Chondrocyte (in vitro differentiated cells): ENCODE measurements at places on chromosomes 3 and 15.

DNA sequence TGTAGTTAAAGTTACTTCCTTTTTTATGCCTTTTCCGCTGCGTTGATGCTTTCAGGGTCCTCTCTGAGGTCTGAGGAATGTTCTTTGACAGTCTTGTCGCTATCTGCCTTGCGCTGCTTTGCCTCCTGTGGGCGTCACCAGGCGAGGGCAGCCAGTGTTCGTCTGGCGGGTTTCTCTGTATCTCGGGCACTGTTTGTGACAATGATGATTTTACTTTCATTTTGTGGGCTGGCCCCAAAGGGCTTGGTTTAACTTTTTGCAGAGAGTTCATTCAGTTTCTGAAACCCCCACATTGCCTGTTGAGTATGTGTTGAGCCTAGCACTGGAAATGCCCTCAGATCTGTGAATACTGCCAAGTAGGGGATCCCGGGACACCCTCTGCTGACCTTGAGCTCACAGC, 24.6 kb upstream of the SACM1L start:
- DNase-seq: no peak

- no peak for DNase-seq
Observed at GRCh38 chr3:169365993-169366915, 297.3 kb downstream of the MECOM start.

- no peak for DNase-seq
Observed at GRCh38 chr3:192902549-192902948, 15.1 kb downstream of the MB21D2 start.

DNA sequence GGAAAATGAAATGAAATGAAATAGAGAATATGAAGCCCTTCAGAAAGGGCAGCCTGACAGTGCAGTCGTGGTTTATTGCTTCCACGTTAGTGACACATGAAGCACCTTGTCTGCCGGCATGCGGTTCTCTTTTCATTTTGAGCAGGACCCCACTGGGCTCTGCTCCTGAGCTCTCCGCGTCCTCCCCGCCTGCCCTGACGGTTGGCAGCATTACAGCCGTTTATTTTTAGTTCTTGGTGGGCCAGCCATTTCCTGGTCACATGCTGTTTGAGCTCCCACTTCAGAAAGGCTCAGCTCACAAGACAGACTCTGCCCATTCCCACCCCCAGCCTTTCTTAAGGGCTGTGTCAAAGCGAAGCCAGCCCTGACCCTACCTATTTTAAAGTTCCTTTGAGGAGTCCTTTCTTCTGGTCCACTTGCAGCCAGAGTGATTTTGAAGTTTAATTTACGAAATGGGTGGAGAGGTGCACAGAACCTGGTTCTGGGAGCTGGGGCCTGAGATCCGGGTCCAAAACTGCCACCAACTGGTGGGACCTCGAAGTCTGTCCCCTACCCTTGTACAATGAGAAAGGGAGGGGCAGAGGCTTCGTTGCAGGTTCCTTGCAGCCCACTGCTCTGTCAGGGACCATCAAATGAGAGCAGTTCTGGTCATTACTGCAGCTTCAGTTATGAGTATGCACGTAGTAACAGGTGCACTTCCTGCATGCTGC, 60.1 kb downstream of the MGLL start:
- no peak for DNase-seq

DNA sequence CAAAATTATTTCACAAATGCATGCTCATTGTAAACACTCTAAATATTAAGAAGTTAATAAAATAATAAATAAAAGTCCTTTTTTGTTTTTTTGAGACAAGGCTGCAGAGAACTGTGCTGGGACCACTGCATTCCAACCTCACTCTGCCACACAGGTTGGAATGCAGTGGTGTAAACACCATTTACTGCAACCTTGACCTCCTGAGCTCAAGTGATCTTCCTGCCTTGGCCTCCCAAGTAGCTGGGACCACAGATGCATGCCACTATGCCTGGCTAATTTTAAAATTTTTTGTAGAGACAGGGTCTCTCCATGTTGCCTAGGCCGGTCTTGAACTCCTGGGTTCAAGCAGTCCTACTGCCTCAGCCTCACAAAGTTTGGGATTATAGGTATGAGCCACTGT, 578.4 kb downstream of the ZIC1 start:
- no peak for DNase-seq

- DNase-seq: no peak
Observed at GRCh38 chr15:38377636-38378035, 76.3 kb upstream of the FAM98B start.

DNA sequence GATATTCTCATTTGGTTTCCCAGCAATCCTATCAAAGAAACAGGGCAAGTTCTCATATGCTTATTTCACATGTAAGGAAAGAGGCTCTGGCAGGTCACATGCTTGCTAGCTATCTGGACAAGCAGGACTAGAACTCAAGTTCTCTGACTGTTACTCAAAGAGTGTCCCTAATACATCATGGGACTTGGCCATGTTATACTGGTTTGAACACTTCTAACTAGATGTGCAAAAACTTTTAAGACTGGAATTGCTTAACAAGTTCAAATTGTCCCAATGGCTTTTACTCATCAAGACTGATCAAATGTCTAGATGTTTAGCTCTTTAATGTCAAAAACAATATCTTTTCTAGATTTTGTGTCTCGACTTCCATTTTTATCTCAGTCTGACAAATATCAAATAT, 6.8 kb downstream of the GATM start:
- no peak for DNase-seq

GRCh38 chr3:133563186-133563591, 10.3 kb upstream of the CDV3 start:
- no peak for DNase-seq

DNA sequence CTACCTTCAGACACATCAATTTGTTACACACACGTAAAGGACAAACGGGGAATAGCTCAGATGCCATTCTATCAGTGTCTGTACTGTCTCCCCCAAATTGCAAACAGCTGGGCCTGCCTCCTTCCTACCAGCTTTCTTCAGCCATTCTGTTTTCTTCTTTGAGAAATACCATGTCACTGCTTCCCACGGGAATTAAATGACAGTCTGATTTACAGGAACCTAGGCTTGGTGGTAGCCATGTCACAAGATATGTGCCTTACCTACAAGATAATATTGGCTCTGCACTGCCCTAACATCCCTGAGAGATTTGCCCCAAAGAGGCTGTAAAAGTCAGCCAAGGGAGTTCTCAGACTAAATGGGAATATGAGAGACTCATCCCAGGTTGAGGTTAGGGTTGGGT, 308.3 kb downstream of the LRTM1 start:
- no peak for DNase-seq

GRCh38 chr3:122198966-122199365, 15.5 kb downstream of the CASR start:
- DNase-seq: no peak

DNA sequence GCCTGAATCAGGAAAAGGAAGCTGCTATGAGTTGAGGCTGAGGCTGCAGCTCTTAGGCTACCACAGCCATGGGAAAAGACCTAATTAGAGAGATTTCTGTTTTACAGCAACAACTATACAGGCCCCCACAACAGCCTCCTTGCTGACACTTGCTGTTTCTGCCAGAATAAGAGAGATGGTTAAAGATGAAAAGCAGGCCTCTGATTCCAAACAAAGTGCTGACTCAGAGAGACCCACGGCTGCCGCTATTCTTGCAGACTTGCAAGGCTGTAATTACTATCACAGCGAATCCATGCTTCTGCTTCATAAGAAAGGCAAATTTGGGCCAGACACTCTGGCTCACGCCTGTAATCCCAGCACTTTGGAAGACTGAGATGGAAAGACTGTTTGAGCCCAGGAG, 41.8 kb downstream of the MCF2L2 start:
- DNase-seq: no peak

DNA sequence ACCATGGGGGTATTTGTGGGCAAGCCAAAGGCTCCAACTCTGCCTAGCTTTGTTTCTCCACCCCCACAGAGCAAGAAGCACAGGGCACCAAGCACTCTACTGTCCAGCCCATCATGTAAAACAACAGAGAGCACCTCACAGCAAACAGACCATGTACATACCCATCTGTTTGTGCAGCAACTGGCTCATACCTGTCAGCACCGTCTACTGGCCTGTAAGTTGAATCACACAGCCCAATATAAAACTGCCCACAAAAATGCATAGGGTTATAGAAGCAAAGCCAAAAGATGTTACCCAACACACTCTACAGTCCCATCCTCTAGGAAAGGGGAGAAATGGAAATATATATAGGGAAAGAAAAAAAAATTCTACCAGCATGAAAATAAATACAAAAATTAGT, 139.7 kb upstream of the CPNE4 start:
- DNase-seq: no peak

DNA sequence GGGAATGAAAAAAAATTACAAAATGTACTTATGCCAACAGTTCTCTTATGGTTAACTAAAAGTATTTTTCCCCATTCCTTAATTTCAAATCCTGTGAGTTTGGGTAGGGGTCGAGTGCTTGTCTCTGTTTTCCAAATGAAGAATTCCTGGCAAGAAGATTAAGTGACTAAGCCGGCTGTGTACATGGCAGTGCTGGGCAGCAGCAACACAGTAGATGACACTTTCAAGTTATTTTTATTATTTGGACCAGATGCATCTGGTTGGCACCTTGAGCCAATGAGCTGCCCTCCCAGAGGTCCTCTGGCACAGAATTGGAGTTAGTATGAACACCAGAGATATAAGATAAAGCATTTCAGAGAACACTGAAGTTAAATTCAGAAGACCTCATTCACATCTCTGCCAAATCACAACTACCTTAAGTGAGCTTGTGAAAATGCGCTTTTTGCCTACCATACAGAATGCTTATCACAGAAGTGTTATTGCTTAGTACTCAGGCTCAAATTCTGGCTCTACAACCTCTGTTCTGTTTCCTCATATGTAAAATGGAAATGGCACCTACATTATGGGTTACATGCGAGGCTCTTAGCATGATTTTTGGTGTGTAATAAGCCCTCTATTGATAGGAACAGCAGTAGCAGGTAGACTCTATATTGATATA, 256.9 kb downstream of the UBE2E2 start:
- no peak for DNase-seq

DNA sequence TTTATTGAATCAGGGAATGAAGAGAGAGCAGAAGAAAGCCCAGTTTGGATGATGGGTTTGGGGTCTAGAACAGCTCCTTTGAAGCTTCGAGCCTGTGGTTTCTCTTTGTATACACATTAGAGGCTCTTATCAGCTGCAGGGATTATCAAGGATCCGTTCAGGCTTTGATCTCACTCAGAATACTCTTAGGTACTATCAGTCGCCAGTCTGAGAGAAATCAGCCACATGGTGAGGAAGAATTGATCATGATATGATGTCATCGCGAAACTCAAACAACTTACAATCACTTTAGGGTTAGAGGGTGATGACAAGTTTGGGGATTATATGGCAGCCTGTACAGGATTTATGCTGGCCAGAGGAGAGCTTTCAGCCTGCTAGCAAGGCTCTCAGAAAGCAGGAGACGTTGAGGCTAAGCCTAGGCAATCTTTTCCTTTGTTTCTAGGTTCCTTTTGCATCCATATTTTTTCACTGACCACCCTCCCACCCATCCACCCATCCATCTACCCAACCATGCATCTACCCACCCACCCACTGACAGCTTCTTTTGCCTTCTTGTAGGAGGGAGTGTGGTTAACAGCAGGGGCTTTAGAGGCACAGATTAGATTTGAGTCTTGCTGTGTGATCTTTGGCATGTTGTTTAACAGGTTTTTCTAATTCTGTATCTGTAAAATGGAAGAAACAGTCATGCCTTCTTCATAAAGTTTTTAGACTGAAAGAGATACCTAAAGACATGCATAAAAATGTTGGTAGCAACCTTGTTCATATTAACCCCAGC, 330.4 kb upstream of the LRRFIP2 start:
- no peak for DNase-seq

GRCh38 chr15:25960273-25960672, 97.1 kb upstream of the ATP10A start:
- no peak for DNase-seq

DNA sequence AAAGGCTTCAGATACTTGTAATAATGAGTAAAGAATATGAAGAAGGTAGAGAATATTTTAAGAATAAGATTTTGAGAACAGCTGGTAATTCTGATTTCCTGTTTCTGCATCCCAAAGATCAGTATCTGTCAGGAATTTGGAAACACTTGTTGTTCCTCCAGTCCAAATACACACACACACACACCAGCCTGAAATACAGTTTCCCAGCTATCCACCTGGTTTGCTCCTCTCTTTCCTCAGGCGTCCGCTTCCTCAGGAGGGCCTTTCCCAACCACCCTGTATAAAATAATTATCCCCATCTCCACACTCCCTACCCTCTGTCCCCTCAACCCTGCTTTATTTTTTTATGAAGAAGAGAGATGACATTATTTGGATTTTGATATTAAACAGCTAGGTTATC, 2.0 kb upstream of the FSIP1 start:
- no peak for DNase-seq

DNA sequence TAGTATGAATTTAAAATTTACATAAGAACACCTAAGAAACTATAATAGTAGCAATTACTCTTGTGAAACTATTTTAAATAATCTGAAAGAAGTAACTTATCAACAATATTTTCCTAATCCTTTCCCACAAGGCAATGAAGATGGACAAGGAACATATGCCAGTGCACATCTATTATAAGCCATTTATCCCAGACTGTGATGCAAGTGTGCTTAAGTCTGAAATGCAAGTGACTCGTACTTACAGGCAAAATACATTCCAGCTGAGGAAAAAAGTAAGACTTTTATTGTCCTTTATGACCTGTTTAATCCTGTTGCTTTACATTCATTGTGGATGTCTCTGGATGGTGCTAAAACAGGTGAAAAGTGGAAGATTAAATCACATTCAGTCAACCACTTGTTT, 709.4 kb downstream of the ZNF385D start:
- DNase-seq: no peak

- DNase-seq: no peak
Observed at GRCh38 chr3:40637906-40638305, 113.1 kb downstream of the ZNF621 start.

- DNase-seq: no peak
Observed at GRCh38 chr15:66462627-66463026, 34.9 kb downstream of the SNAPC5 start.

- DNase-seq: no peak
Observed at GRCh38 chr3:196063456-196063855, 18.4 kb downstream of the TFRC start.

- DNase-seq: no peak
Observed at GRCh38 chr3:99049164-99049563, 147.7 kb upstream of the DCBLD2 start.

GRCh38 chr3:177498037-177498857, 301.0 kb upstream of the TBL1XR1 start:
- DNase-seq: no peak

DNA sequence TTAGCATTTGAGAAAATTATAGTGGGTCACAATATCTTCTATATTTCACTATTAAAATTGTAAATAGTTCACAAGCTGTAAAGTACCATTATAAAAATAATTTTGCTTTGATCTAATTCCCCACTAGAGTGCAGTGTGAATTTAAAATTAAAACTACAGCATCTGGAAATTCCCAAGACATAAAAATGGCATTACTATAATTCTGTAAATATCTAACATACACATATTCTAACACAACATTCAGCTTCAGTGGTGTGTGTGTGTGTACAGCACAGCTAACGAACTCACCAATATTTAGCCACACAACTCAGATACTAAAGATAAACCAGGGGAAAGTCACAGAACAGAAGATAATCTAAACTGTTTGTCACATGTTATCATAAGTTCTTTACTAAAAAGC, 424.9 kb upstream of the ZNF385D start:
- DNase-seq: no peak
